ENCODE measurements at places on chromosomes 13 and 19. TPM values are rescaled to one million over a fixed set of nuclear protein-coding genes. Genes with fewer than 3 reads are reported as not detected.

DNA sequence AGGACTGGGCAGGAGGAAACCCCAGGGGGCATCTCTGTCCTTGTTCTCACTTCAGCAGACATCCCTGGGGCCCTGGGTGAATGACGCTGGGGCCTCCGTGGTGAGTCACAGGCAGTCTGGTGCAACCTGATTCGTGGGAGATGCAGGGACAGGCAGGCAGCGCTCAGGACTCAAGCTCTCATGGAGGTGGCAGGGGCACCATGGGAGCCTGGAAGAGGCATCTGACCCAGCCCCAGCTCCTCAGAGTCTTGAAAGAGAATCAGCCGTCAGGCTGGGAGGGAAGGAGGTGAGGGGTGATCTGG is 14.0 kb upstream of the PTOV1 start:
- no peak for DNase-seq
- H3K36me3 ChIP-seq: no peaks in the 10 kb centered on the region
- no peak overlapping the region for H3K27ac ChIP-seq
- no peak overlapping the region for H3K4me3 ChIP-seq
- no peaks in the 10 kb centered on the region for H3K4me1 ChIP-seq

DNA sequence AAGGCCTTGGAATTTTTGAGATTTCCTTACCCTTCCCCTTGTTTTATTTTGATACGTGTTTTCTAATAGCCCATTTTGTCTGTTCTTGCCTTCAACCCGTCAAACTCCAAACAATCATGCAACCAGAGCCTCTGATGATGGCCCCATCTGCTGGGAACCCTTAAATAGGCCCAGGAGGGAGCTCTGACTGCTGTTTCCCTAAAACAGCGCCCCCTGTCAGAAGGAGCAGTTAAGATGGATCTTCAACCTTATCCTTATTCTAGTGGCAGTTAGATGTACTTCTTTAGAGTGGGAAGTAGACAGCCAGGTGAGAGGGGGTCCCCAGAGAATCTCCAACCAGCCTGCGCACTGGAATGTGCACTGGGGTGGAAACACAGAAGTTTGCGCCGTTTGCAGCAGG is 1031.0 kb upstream of the PCDH9 start:
- no peak overlapping the region for H3K4me3 ChIP-seq
- H3K27me3 ChIP-seq: no peaks in the 10 kb centered on the region
- H3K4me1 ChIP-seq: no peaks in the 10 kb centered on the region
- H3K27ac ChIP-seq: no peak overlapping the region
- DNase-seq: no peak

DNA sequence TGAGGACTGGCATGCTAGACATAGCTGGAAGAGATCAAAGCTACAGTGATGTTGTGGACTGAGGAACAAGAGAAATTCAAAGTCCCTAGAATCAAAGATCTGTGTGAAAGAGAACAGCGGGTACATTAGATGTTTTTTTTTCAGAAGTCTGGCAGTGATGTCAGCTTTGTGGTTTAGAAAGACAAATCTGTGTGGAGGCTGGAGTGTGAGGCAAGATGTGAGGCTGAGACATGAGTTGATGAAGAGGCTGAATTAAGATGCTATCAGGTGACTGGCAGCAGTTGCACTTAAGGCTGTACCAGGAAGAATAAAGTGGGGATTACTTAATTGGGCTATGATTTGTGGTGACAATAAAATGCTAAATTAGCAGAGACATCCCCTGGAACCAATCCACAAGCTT is 46.5 kb downstream of the DNAJC3 start:
- H3K36me3 ChIP-seq: no peaks in the 10 kb centered on the region
- no peak overlapping the region for H3K27ac ChIP-seq
- no peak overlapping the region for H3K4me3 ChIP-seq
- no peaks in the 10 kb centered on the region for H3K27me3 ChIP-seq
- DNase-seq: no peak
- H3K4me1 ChIP-seq: no peaks in the 10 kb centered on the region

- no peak overlapping the region for H3K4me3 ChIP-seq
- H3K36me3 ChIP-seq: no peaks in the 10 kb centered on the region
- no peak for DNase-seq
Measured at GRCh38 chr13:42883142-42883541, 101.8 kb downstream of the FAM216B start.

DNA sequence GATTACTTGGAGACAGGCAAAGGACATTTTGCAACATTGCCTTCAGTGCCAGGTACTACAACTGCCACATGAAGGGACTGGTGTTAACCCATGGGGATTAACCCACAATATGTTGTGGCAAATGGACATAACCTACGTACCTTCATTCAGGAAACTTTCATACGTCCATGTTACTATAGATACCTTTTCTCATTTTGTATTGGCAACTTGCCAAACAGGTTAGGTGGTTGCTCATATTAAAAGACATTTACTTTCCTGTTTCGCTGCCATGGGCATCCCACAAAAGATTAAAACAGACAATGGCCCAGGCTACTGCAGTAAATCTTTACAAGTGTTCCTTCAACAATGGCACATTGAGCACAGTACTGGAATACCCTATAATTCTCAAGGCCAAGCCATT is 925.3 kb downstream of the SLITRK6 start:
- no peak overlapping the region for H3K27ac ChIP-seq
- H3K27me3 ChIP-seq: no peaks in the 10 kb centered on the region
- DNase-seq: no peak
- H3K4me1 ChIP-seq: no peaks in the 10 kb centered on the region
- H3K4me3 ChIP-seq: no peak overlapping the region

DNA sequence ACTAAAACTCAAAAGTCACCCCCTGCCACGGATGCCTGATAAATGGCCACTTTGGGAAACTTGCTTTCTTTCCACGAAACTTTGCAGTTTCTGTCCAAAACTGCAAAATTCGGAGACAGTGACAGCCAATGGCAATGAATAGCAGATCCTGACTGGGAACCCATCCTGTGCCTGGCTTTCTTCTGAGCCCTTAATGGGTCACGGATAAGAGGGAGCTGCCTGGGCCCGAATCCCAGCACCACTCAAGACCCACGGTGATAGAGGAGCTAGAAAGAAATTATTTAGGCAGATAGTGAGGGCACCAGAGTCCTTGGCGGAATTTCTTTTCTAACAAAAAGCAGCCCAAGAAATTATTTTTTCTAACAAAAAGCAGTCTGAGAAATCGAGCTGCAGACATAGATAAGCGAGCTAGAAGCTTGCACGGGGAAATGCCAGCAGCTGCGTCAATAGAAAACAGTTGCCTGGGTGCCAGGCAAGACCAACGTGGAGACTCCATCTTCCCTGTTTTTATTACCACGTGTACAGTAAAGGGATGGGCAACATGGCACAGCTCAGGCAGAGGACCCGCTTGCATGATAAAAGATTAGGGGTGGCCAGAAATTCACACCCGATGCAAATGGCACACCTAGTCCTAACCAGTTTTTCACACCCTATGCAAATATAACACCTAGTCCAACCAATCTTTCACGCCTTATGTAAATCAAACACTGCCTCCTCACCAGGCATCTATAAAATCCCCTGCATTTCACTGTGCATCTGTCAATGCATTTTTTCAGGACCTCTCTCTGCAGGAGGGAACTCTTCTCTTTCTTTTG is 7.1 kb upstream of the HSH2D start:
- no peak for DNase-seq
- no peaks in the 10 kb centered on the region for H3K4me1 ChIP-seq
- no peaks in the 10 kb centered on the region for H3K36me3 ChIP-seq
- H3K27ac ChIP-seq: no peak overlapping the region
- H3K4me3 ChIP-seq: no peak overlapping the region
- H3K27me3 ChIP-seq: no peaks in the 10 kb centered on the region

DNA sequence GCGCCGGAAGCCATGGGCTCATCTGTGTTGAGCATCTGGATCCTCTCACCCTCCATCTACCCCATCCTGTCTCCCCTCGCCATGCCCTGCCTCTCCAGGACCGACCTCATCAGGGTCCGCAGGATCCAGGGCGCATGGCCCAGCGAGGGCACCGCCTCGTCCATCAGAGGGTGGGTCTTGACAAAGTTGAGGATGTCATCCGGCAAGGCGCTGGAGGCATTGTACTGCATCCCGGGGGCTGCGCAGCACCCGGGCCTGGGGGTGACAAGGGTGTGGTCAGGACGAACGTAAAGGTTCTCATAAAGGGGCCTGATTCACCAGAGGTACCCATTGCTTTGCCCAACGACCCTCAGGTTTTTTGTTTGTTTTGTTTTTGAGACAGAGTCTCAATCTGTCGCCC is 9.5 kb downstream of the SEMA6B start:
- no peak overlapping the region for H3K27ac ChIP-seq
- H3K4me1 ChIP-seq: no peaks in the 10 kb centered on the region
- no peaks in the 10 kb centered on the region for H3K36me3 ChIP-seq
- H3K27me3 ChIP-seq: no peaks in the 10 kb centered on the region

GRCh38 chr13:79389026-79389425 is 17.0 kb downstream of the RBM26 start:
- no peak overlapping the region for H3K4me3 ChIP-seq
- no peaks in the 10 kb centered on the region for H3K36me3 ChIP-seq
- no peak overlapping the region for H3K27ac ChIP-seq
- H3K4me1 ChIP-seq: peaks cover 21% of the 10 kb centered on the region
- H3K27me3 ChIP-seq: no peaks in the 10 kb centered on the region
- no peak for DNase-seq

DNA sequence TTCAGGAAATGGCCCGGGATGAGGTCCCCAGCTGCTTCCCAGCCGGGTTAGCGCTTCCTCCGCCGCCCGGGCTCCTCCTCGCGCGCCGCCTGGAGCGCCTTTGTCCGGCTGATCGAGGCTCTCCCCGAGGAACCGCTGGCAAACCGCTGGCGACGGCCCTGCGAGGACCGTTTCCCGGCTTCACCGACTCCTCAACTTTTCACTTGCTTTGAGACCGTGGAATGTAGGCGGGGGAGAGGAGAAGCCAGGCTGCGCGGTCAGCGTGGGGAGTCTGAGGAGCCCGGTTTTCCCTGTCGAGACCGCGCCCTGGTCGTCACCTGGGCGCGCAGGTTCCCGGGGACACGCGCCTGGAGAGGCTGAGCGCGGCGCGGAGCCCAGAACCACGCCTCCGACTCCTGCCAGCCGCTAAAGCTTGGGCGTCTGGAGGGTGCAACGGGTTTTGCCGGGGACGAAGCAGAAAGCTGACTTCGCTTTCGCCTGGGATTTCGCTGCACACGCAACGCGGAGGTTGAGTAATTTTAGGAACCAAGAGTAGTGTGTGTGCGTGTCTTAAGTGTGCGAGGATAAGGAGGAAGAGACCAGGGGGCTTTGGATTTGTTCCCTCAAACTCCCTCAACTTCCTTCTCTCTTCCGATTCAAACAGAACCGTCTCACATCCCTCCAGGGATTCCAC is 7.3 kb upstream of the DGKH start:
- peaks cover 6% of the 10 kb centered on the region for H3K4me1 ChIP-seq
- no peaks in the 10 kb centered on the region for H3K36me3 ChIP-seq
- peak overlapping the region; percentile 82 for H3K27ac ChIP-seq
- peak overlapping the region; percentile 72 for H3K4me3 ChIP-seq

- DNase-seq: no peak
- peaks cover 7% of the 10 kb centered on the region for H3K4me1 ChIP-seq
- no peaks in the 10 kb centered on the region for H3K27me3 ChIP-seq
Measured at GRCh38 chr13:77305266-77305665, 21.6 kb downstream of the MYCBP2 start.

GRCh38 chr13:22836475-22836874 is 344.3 kb upstream of the SGCG start:
- no peak for DNase-seq
- no peaks in the 10 kb centered on the region for H3K27me3 ChIP-seq
- no peak overlapping the region for H3K27ac ChIP-seq
- no peak overlapping the region for H3K4me3 ChIP-seq

- peaks cover 34% of the 10 kb centered on the region for H3K4me1 ChIP-seq
- no peak for DNase-seq
- no peaks in the 10 kb centered on the region for H3K36me3 ChIP-seq
- H3K27ac ChIP-seq: peak overlapping the region; percentile 71
- H3K27me3 ChIP-seq: no peaks in the 10 kb centered on the region
- no peak overlapping the region for H3K4me3 ChIP-seq
Measured at GRCh38 chr19:18433015-18433691, 4.8 kb downstream of the ISYNA1 start.

GRCh38 chr13:76965759-76966421 is 17.6 kb downstream of the ACOD1 start:
- no peak overlapping the region for H3K27ac ChIP-seq
- no peak for DNase-seq
- H3K36me3 ChIP-seq: no peaks in the 10 kb centered on the region
- H3K4me1 ChIP-seq: no peaks in the 10 kb centered on the region
- no peak overlapping the region for H3K4me3 ChIP-seq
- no peaks in the 10 kb centered on the region for H3K27me3 ChIP-seq

GRCh38 chr13:45482571-45483173 is 17.9 kb downstream of the COG3 start:
- H3K27ac ChIP-seq: no peak overlapping the region
- H3K4me1 ChIP-seq: no peaks in the 10 kb centered on the region
- DNase-seq: no peak
- H3K4me3 ChIP-seq: no peak overlapping the region

- H3K27ac ChIP-seq: no peak overlapping the region
- no peaks in the 10 kb centered on the region for H3K36me3 ChIP-seq
- no peaks in the 10 kb centered on the region for H3K4me1 ChIP-seq
- no peak overlapping the region for H3K4me3 ChIP-seq
Measured at GRCh38 chr19:48102870-48103751, 7.5 kb downstream of the PLA2G4C start.

DNA sequence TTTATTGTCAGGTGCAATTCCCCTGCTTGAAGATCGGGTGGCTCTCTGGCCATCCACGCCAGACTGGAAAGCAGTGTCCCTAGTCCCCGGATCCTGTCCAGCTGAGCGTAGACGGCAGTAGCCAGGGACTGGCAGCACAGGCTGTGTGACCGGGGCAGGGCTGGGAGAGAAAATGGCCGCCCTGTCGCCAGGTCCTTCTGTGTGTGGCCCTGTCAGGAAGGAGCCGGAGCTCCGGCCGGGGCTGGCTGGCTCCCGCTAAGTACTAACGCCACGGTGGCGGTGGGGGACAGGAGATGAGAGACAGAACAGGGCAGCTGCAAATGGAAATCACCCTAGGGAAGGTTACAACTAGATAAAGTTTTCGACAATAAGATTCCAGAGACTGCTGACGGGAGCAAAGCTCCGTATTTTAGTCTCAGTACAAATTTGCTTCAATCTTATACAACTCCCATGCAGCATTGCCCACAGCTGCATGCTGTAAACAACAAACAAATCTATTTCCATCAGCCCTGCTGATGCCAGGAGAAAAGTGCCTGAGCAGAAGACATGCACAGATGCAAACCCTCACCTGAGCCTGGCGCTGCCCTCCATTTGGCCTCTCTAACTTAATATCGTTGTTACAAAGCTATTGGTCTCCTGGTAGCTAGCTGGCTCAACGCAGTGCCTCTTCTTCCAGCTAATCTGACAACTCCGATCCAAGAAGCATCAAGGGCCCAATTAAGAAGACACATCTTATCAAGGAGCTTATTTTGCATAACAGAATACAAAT is 253.0 kb downstream of the TSHZ3 start:
- H3K4me3 ChIP-seq: no peak overlapping the region
- no peaks in the 10 kb centered on the region for H3K27me3 ChIP-seq
- H3K4me1 ChIP-seq: no peaks in the 10 kb centered on the region
- DNase-seq: no peak
- H3K27ac ChIP-seq: no peak overlapping the region
- no peaks in the 10 kb centered on the region for H3K36me3 ChIP-seq

The FLT3 gene
- 0.08 TPM for total RNA-seq

The C1QTNF9B gene
- not detected for total RNA-seq

The ZNF667 gene
- not detected for total RNA-seq

The SYNE4 gene
- 1.1 TPM for total RNA-seq

The TNFSF13B gene
- total RNA-seq: 1.4 TPM

The MED16 gene
- 39.5 TPM for total RNA-seq

The ATXN8OS gene
- total RNA-seq: not detected

The ZNF558 gene
- 43.3 TPM for total RNA-seq

The FUT3 gene
- total RNA-seq: 0.36 TPM

The ZNF536 gene
- 0.05 TPM for total RNA-seq

The CEACAM8 gene
- total RNA-seq: not detected

The ZFP14 gene
- total RNA-seq: 3.3 TPM

Data from Panc1 (cell line).